Fibroblast of villous mesenchyme (primary cell): ENCODE measurements at places on chromosomes 4 and X. TPM values are rescaled to one million over a fixed set of nuclear protein-coding genes. Genes with fewer than 3 reads are reported as not detected.
A peak's percentile ranks its signal among the peaks of the same experiment; 100 is the strongest.

- no peak for DNase-seq
Observed at GRCh38 chr4:10670321-10670720, 14.2 kb downstream of the CLNK start.

Gene HERC6
- 8.7 and 12.5 TPM in 2 replicates for total RNA-seq

GRCh38 chr4:24190761-24191695 is 301.2 kb upstream of the PPARGC1A start:
- DNase-seq, result no peak

Gene DUSP21
- total RNA-seq, result not detected in 2 replicates

- no peak for DNase-seq
Observed at GRCh38 chrX:153984351-153985178, 12.0 kb downstream of the TMEM187 start.

GRCh38 chr4:146379744-146380143 is 142.0 kb downstream of the SLC10A7 start:
- no peak for DNase-seq

DNA sequence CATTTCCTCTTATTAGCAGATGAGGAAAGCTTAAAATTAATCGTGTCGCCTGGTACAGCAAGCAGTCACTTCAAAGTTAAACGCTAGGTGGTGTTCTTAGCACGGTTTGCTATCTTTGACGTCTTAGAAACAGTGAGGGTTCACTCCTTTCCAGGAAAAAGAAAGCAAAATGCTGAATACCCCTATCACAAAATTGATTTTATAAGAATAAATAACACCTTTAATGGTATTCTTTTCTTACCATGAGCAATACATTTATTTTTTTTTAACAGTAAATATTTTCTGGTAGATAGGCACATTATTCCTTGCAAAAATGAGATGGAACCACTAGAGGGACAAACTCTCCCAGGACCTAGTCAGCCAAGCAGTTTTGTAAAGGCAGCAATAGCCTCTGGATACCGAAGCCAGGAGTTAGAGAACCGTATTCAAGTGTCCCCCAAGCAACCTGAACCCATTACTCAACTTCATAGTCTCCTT is 153.9 kb downstream of the KDR start:
- peak; percentile 59 for DNase-seq

Gene GABRG1
- total RNA-seq, result not detected in 2 replicates

GRCh38 chrX:137930533-137930932 is 364.6 kb downstream of the ZIC3 start:
- no peak for DNase-seq

Gene FGD1
- total RNA-seq, result 10.4 and 11.0 TPM in 2 replicates

DNA sequence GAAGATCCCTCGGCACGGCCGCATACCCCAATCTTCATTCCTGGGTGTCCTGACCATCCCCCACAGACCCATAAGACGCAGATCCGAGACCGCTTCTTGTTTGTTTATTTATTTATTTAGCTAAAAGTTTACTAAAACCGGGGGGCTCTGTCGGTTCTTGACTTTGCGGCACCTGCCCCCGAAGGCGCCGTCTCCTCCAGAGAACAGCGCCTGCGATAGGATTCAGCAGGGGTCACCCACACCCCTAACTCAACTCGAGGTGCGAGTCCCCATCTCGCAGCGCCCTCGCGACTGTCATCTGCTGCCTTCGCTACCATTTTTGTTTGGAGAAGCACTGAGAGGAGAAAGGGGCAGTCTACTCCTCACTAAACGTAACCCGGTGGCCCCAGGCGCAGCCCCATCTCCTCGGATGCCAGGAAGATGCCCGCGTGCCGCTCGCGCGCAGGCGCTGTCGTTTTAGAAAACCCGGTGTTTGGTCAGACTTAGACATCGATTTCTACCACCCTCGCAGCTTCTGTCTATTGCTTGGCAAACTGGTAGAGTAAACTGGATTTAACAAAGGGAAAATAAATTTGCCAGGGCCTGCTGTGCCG is 18.9 kb upstream of the GPR101 start:
- no peak for DNase-seq

DNA sequence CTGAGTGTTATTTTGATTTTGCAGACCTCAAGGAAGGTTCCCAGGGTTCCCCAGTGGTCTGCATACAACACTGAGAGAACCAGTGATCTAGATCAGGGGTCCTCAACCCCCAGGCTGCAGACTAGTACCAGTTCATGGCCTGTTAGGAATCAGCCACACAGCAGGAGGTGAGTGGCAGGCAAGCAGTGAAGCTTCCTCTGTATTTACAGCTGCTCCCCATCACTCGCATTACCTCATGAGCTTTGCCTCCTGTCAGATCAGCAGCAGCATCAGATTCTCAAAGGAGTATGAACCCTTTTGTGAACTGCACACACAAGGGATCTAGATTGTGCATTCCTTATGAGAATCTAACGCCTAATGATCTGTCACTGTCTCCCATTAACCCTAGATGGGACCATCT is 28.5 kb downstream of the EDNRA start:
- DNase-seq, result no peak

DNA sequence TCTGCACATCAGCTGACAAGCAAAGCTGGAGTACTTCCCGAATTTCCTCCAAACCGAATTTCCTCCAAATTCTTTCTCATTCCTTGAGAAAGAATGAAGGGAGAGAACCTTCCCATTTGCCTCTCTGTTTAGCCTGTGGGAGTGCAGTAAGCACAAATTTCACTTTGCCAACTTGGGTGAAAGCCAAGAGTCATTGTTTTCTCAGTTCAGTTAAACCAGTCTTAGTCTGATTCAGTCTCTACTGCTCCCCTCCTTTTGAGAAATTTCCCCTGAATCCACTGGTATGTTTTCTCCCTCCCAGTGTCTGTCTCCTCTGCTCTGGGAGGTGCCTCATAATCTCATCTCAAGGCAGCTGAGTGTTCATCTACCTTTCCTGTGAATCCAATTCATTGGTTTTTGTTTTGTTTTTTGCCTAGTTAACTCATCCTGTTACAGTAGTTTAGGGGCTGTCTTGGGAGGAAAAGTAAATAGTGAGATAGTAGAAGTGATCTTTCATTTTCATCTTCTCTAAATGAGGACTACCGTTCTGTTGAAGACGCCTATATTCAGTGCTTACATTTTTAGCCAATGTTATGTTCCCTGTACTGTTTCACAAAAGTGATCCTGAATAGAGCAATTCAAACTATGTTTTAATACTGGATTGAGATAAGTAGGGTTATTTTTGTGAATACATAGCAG is 49.0 kb downstream of the SYTL5 start:
- DNase-seq, result peak; percentile 23

Gene FHDC1
- 0.32 and 1.7 TPM in 2 replicates for total RNA-seq

DNA sequence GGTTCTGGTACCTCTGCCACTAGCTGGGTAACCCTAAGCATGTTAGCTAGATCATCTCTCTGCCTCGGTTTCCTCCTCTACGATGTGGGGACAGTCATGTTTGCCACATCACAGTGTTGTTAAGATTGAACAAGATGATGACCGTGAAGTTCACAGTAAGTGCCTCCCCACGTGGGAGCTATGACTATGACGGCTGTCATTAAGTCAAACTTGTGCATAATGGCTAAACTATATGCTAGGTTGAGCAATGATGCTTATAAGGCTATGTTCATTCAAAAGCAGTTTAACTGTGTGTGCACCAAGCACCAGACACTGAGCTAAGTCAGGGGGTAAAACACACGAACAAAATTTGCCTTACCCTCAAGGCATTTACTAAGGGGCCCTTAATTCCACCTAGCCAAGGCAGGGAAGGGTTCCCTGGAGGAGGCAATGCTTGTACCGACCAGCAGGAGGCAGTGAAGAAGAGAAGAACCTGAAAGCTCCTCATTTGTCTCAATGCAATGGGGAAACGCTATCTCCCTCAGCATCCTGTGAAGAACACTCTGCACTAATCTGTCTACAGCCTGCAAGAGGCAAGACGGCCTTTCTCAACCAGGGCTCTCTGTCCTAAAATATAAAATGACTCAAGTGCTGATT is 52.9 kb downstream of the MAP7D2 start:
- DNase-seq, result no peak

Gene HHIP
- 0.64 and 1.7 TPM in 2 replicates for total RNA-seq

Gene GCNA
- total RNA-seq, result 1.6 and 2.6 TPM in 2 replicates

GRCh38 chrX:152403515-152403914 is 47.6 kb downstream of the GABRA3 start:
- DNase-seq, result no peak

Gene GPRASP1
- total RNA-seq, result 2.6 and 2.9 TPM in 2 replicates

Gene PPP2R2C
- not detected in 2 replicates for total RNA-seq

GRCh38 chrX:68121371-68121770 is 311.9 kb downstream of the OPHN1 start:
- no peak for DNase-seq

DNA sequence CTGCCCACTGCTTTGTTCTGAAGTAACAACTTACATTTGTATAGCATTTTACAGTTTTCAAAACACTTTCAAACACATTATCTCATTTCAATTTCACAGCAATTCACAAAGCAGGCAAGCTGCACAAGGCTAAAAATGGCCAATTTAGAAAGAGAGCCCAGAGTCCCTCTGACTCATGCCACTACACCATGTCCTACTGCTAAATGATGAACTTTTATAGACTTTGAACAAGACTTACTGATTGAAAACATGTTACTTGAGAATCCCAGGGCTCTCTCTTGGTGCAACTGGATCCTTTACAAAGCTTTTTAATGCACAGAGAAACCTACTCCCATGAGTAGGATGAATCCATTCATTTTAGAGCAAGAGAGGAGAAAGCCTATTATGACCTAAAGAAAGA is 5.8 kb upstream of the G3BP2 start:
- no peak for DNase-seq

GRCh38 chr4:183157215-183157614 is 58.2 kb downstream of the WWC2 start:
- no peak for DNase-seq

Gene STK32B
- total RNA-seq, result 1.3 and 2.6 TPM in 2 replicates

Gene CCNQ
- 38.9 and 42.8 TPM in 2 replicates for total RNA-seq

GRCh38 chr4:77473509-77473908 is 132.1 kb upstream of the CXCL13 start:
- DNase-seq, result peak; percentile 13

DNA sequence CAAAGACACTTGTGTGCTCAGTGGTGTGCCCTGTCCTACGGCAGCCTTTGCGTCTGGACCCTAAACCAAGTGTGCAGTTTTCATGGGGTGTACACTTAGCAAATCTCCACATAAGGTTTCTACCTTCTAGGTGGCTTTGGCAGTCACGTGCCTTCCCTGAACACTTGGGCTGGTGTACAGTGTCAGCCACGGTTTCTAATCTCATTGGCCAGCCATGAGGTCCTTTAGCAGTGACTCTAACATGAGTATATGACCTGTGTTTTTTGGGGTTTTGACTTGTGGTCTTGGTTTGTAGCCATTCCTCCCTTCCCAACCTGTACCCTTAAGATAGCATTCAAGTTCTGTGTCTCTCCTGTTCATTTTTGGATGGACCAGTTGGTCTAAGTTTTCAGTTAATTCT is 76.3 kb downstream of the PTTG2 start:
- DNase-seq, result no peak

GRCh38 chrX:55135171-55135570 is 46.4 kb downstream of the PAGE2 start:
- peak; percentile 36 for DNase-seq

GRCh38 chr4:152776352-152776751 is 3.2 kb downstream of the TIGD4 start:
- DNase-seq, result no peak

Gene CACNA1F
- not detected in 2 replicates for total RNA-seq

Gene NEUROG2
- not detected in 2 replicates for total RNA-seq

Gene ZNF275
- 12.9 and 13.4 TPM in 2 replicates for total RNA-seq

GRCh38 chrX:19727887-19728648 is 159.3 kb downstream of the SH3KBP1 start:
- no peak for DNase-seq

DNA sequence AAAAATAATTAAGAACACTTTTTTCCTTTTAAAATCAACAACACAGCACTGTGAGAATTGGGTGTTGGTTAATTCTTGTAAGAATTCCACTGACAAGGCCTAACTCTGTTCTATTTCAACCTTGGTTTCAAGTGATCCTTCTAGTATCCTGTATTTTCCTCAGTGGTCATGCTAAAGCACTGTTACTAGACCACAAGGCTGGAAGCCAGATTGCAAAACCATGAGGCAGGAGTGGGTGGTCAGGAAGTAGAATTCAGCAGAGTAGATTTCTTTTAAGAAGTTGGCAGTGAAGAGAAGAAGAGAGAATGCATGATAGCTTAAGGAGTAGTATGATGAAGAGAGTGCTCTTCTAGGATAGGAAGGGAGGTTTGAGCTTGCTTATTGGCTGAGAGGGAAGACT is 71.6 kb upstream of the LEF1 start:
- peak; percentile 57 for DNase-seq

Gene SPANXD
- 0.43 TPM in 1 of 2 replicates, not detected in the other for total RNA-seq

GRCh38 chrX:28901637-28902036 is 314.4 kb downstream of the IL1RAPL1 start:
- DNase-seq, result no peak

GRCh38 chrX:114999906-115000305 is 17.5 kb downstream of the IL13RA2 start:
- no peak for DNase-seq

DNA sequence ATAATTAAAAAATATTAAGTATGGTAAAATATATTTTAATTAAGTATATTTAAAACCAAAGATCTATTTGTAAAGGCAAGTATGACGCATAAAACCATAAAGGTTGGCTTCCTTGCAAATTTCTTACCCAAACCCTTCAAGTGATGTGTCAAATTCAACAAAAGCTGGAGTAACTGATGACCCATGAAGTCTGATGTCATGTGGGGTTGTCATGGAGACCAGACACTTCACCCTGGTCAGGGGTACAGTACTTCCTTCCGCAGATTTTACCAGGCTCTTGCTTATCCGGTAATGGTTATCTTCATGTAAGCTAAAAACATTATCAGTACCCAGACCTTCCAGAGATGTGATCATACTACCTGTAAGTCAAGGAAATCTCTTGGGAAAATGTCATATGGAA is 170.1 kb downstream of the WDFY3 start:
- DNase-seq, result no peak

Gene HSFX3
- not detected in 2 replicates for total RNA-seq

- DNase-seq, result no peak
Observed at GRCh38 chr4:102213031-102213430, 132.3 kb downstream of the SLC39A8 start.

DNA sequence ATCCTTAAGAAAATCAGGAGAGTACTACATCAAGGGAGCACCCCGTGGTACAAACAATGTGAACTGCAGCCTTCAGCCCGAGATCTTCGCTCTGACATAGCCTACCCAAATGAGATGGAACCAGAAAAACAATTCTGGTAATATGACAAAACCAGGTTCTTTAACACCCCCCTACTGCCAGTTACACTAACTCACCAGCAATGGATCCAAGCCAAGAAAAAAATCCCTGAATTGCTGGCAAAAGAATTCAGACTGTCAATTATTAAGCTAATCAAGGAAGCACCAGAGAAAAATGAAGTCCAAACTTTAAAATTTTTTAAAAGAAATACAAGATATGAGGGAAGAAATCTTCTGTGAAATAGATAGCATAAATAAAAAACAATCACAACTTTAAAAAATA is 101.7 kb upstream of the KLF8 start:
- DNase-seq, result no peak

Gene RUFY3
- 56.7 and 60.5 TPM in 2 replicates for total RNA-seq

Gene NLGN3
- total RNA-seq, result 0.32 and 0.43 TPM in 2 replicates

GRCh38 chr4:93478805-93479204 is 349.7 kb upstream of the ATOH1 start:
- DNase-seq, result no peak
